Pulmonary artery endothelial cell (primary cell): ENCODE measurements at places on chromosomes 13 and 19. TPM values are rescaled to one million over a fixed set of nuclear protein-coding genes. Genes with fewer than 3 reads are reported as not detected.
A peak's percentile ranks its signal among the peaks of the same experiment; 100 is the strongest.

GRCh38 chr13:91406619-91407018 lies 8.2 kb downstream of the GPC5 start:
- DNase-seq = no peak

DNA sequence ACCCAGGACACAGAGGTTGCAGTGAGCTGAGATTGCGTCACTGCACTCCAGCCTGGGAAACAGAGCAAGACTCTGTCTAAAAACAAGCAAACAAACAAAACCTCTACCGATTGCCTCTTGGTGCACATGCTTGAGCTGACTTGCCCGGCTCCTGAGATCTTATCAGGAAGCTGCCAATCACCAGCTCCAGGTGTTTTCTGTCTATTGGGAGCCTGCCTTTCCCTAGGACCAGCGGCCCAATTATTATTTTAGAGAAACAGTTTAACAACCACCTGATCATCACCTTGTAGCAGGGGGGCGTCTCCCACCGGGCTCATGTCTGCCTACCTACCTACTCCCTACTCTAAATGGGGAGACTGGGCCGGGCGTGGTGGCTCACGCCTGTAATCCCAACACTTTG lies 10.8 kb downstream of the CLEC4M start:
- no peak for DNase-seq

- no peak for DNase-seq
Measured at GRCh38 chr13:113669755-113670341, 2.8 kb downstream of the GRK1 start.

GRCh38 chr13:39637890-39638289 lies 17.6 kb upstream of the COG6 start:
- no peak for DNase-seq

GRCh38 chr19:15091918-15092753 lies 10.1 kb downstream of the OR1I1 start:
- no peak for DNase-seq

DNA sequence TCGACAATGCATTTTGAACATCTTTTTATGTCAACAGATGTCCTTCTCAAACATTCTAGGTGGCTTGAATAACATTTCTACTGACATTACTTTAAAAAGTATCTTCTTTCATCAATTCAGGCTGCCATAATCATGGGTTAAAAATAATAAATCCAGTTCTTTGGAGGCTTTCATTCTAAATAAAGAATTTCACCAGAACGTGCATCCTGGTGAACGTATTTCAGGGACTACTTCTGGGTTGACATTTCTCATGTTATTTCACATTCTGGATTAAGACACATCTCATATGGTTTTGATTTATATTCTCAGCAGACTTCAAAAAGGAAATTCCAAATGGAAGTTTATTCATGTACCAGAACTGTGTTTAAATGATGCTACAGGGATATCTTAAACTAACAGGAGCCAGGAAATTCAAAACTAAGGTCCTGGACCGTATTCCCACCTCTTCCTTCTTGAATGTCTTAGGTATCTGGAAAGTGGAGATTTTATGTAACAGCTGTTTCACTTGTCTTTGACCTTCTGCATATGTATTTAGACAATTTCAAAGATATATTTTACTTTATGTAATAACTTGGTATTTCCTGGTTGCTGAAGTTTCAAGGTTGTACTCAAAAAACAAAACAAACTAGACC lies 107.2 kb downstream of the STARD13 start:
- DNase-seq = no peak

- DNase-seq = no peak
Measured at GRCh38 chr19:51026554-51026831, at the start of gene KLK11. Gene KLK11, minus strand, starts transcription at chr19:51026616. Its CDS starts 985 bp downstream, at chr19:51025631.

DNA sequence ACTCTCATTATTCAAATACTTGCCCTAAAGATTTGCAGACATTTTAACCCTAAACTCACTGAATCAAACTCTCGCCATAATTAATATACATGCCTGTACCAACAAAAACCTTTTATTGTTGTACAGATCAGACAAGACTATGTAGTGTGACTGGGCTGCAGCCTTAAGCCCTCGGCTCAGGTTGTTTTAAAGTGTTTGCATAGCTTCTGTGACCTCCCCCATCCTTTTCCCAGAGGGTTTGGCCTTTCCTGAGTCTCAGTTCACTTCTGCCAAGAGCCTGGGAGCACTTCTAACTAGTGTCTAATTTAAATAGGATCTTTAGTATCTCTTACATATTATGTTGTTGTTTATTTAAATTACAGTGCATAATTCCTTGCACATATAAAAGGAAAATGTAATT lies 158.2 kb downstream of the HS6ST3 start:
- no peak for DNase-seq

- DNase-seq = peak; percentile 11
Measured at GRCh38 chr13:72652681-72653080, 74.7 kb downstream of the MZT1 start.

DNA sequence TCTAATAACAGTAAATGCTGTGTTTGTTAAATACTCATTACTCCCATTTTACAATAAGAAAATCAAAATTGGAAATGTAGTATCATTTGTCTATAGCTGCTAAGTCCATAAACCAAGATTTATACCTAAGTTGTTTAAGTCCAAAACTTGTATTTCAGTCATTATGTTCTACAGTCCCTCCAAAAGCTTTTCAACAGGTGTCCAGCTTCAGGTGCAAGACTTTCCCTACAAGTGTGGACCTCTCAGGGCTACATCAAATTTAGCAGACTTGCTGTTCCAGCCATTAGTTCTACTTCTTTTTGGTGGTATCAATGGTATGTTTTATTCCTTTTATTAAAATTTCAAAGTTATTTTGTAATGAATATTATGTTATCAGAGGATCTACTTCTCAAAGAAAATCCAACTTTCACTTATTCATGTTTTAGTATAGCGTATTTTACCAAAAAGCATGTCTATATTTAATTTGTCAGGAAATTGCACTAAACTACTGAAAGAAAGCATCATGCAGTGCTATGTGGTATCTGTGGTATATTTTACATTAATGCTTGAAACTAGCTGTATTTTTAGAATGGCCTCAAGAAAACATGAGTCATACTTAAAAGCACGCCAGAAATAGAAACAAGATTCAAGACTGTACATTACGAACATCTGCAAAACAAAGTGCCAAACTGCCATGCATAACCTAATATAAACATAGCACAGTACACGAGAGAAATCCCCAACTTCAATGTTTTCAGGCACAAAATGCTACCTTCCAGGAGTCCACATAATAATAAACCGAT lies 44.5 kb downstream of the VWA8 start:
- peak; percentile 26 for DNase-seq

DNA sequence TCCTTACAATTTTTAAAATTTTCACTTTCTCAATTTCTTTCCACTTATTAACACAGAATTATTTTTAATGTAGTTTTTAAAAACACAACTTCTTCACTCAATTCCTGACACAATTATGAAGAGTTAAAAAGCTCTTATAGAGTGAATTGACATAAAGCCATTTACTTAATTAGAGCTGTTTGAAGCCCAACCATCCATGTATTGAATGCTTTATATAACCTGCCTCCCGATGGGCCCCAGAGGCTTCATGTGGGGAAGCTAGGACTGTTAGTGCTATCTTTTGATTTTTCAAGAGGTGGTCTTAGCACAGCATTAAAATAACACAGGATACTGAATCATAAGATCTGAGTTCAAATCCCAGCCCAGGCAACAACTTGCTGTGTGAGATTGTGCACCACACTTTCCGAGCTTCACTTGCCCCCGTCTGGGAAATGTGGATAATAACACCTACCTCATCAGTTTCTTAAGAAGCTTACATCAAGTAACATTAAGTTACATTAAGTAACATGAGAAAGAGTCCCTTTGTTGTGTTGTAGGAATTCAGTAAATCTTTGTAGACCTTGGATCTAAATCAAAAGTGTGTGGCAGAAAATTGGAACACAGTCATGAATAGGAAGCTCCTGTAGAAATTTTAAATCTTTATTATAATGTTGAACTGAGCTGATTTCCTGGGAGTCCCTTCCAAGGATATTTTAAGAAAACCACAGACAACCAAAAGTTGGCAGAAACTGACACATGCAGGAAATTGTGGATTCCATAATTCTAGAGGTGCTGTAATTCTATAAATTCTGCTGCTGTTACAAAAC lies 5.5 kb upstream of the ENOX1 start:
- DNase-seq = no peak

DNA sequence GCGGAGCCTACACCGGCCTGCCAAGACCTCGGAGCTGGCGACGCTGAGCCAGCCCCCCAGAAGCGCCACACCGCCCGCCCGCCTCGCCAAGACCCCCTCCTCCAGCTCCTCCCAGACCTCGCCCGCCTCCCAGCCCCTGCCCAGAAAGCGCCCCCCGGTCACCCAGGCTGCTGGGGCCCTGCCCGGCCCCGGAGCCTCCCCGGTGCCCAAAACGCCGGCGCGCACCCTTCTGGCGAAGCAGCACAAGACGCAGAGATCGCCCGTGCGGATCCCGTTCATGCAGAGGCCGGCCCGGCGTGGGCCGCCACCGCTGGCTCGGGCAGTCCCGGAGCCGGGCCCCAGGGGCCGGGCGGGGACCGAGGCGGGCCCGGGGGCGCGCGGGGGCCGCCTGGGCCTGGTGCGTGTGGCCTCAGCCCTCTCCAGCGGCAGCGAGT lies 10.2 kb downstream of the C19orf25 start:
- DNase-seq = no peak

- DNase-seq = no peak
Measured at GRCh38 chr13:112767506-112768471, 78.0 kb downstream of the ATP11A start.

DNA sequence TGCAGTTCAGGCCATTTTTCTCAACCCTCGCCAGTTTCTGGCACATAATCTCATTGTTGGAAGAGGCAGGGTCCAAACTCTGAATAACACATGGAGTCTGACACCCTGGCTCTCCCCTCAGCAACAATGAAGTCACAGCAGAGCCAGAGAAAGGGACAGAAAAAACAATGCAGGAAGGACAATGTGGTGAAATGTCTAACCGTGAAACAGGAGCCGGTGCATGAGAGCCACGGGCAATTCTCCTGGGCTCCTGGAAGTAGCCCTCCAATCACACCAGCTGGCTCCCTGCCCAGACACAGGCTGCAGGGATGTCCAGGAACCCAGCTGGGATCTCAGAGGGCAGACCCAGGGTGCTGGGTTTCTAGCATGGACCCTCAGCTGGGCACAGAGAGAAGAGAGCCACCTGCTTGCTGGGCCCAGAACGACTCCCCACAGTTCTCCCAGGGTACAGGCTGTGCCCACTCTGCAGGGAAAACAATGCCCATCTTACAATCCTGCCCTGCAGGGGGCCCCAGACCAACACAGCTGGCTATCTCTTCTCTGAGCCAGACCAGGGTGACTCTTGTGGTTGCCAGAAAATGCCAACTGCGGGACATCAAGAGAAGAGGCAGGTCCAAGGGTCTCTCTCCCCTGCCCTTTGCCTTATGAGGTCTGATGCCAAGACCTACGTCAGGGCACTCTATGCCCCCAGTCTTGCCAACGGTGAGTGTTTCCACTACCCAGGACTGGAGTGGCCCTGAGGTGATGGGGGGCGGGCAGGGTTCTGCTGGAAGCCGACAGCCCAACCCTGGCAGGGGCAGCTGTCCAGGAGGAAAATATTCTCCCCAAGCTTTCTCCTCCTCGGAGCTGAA lies 64.5 kb downstream of the CEBPG start:
- DNase-seq = no peak

- no peak for DNase-seq
Measured at GRCh38 chr13:107091428-107091827, 523.5 kb upstream of the ARGLU1 start.

Gene ICAM4
- total RNA-seq = 0.40 and 0.95 TPM in 2 replicates

Gene ANGPTL8
- total RNA-seq = not detected in 2 replicates

Gene FXYD1
- 0.26 TPM in 1 of 2 replicates, not detected in the other for total RNA-seq

Gene KCNC3
- under 0.01 and 0.11 TPM in 2 replicates for total RNA-seq

Gene ZNF486
- 3.9 and 8.3 TPM in 2 replicates for total RNA-seq

Gene BLOC1S3
- total RNA-seq = 3.5 and 4.2 TPM in 2 replicates

Gene FBXO17
- 24.2 and 25.9 TPM in 2 replicates for total RNA-seq

Gene C13orf42
- total RNA-seq = not detected in 2 replicates
